ENCODE measurements at places on chromosomes 3 and 15. TPM values are rescaled to one million over a fixed set of nuclear protein-coding genes. Genes with fewer than 3 reads are reported as not detected.

The MINAR1 gene
- total RNA-seq, result 0.30 TPM

The PODXL2 gene
- total RNA-seq, result 2.2 TPM

The FNDC3B gene
- 153 TPM for total RNA-seq

The CLDN18 gene
- total RNA-seq, result 162 TPM

The CAV3 gene
- total RNA-seq, result not detected

GRCh38 chr3:138307899-138308298 is 21.8 kb downstream of the NME9 start:
- H3K4me3 ChIP-seq, result no peak overlapping the region
- no peak for DNase-seq

DNA sequence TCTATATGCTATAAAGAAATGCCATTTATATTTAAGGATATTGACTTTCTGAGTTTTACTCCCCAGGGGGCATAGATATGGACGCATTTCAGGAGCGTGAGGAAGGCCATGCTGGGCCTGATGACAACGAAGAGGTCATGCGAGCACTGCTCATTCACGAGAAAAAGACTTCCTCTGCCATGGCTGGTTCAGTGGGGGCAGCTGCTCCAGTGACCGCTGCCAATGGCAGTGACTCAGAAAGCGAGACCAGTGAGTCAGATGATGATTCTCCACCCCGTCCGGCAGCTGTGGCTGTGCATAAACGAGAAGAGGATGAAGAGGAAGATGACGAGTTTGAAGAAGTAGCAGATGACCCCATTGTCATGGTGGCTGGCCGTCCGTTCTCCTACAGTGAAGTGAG is 38.4 kb downstream of the GTF2E1 start:
- no peak overlapping the region for H3K27ac ChIP-seq
- no peaks in the 10 kb centered on the region for H3K27me3 ChIP-seq
- no peak for DNase-seq
- no peaks in the 10 kb centered on the region for H3K4me1 ChIP-seq

- DNase-seq, result no peak
- no peaks in the 10 kb centered on the region for H3K4me1 ChIP-seq
- H3K27me3 ChIP-seq, result no peaks in the 10 kb centered on the region
- no peak overlapping the region for H3K27ac ChIP-seq
- no peak overlapping the region for H3K4me3 ChIP-seq
Measured at GRCh38 chr3:168497741-168498140, 402.0 kb upstream of the GOLIM4 start.

DNA sequence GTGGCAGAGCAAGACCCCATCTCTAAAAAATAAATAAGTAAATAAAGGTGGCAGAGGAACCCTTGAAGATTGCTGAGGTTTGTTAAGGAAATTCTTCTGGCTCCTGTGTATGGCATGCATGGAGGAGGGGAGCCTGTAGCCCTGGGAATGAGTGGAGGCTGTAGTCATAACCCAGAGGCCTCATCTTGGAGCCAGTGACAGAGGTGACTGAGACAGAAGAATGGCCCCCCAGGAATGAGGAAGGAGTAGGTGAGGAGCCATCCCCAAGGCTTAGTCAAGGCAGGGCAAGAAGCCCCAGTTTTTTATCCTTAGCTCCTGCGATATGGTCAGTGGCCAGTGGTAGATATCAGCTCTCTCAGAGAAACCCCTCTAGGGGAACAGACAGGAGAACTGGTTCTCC is 46.5 kb downstream of the BSN start:
- no peak overlapping the region for H3K4me3 ChIP-seq
- no peaks in the 10 kb centered on the region for H3K27me3 ChIP-seq
- no peaks in the 10 kb centered on the region for H3K4me1 ChIP-seq

- H3K27ac ChIP-seq, result no peak overlapping the region
- H3K4me1 ChIP-seq, result no peaks in the 10 kb centered on the region
- DNase-seq, result no peak
Measured at GRCh38 chr3:153866901-153867300, 254.3 kb upstream of the ARHGEF26 start.

DNA sequence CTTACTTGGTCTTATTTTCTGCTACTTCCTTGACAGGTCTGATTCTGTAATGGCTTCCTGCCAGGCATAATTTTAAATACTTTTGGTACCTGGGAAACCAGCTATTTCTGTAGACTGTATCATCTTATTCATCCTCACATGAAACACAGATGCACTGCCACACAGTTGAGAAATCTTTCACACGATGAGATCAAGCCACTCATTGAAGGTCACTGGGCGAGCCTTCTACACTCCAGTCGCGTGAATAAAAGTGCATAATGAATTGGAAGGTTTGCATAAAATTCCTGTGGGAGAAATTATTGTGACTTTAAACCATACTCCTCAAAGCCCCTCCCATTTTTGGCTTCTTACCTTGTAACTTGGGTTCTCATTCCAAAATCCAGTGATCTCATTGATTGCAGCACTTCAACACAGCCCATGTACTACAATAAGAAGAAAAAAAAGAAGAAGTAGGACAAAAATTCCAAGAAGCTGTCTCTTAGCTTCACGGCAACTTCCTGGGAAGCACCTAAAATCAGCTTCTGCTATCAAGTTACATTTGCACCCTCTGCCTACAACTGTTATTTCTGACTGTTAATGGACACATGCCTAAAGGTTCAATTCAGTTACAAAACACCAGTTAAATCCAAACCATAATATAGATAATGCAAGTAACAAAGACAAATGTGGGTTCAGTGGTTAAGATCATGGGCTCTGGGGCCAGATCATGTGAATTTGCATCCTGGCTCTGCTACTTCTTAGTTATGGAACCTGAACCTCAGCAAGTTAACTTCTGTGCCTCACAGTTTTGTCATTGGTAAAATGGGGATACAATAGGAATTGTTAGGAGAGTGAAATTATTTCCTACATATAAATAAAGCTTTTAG is 39.0 kb downstream of the SHC4 start:
- no peaks in the 10 kb centered on the region for H3K27me3 ChIP-seq
- no peak overlapping the region for H3K4me3 ChIP-seq
- no peaks in the 10 kb centered on the region for H3K36me3 ChIP-seq
- H3K4me1 ChIP-seq, result no peaks in the 10 kb centered on the region
- no peak for DNase-seq

DNA sequence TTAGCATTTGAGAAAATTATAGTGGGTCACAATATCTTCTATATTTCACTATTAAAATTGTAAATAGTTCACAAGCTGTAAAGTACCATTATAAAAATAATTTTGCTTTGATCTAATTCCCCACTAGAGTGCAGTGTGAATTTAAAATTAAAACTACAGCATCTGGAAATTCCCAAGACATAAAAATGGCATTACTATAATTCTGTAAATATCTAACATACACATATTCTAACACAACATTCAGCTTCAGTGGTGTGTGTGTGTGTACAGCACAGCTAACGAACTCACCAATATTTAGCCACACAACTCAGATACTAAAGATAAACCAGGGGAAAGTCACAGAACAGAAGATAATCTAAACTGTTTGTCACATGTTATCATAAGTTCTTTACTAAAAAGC is 424.9 kb upstream of the ZNF385D start:
- H3K4me3 ChIP-seq, result no peak overlapping the region
- H3K36me3 ChIP-seq, result no peaks in the 10 kb centered on the region
- H3K27ac ChIP-seq, result no peak overlapping the region
- H3K27me3 ChIP-seq, result no peaks in the 10 kb centered on the region
- DNase-seq, result no peak

DNA sequence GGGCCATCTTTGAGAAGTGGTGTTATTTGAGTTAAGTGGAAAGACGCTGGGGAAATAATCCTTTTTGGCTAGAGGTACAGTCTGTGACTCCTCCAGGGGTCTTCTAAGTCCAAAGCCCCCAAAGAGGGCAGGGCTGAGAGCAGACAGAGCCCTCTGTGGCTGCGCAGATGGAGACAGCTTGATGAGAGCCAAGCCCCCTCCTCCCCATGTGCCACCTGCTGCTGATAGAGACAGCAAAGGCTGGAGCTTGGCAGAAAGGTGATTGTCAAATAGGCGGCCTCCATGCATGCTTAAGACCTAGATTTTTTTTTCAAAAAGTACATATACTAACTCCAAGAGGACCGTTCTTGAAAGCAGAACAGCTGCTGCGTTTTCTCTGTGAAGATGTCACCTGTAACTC is 72.4 kb downstream of the CRYGS start:
- no peak overlapping the region for H3K27ac ChIP-seq
- H3K36me3 ChIP-seq, result no peaks in the 10 kb centered on the region
- no peaks in the 10 kb centered on the region for H3K4me1 ChIP-seq
- no peak overlapping the region for H3K4me3 ChIP-seq

GRCh38 chr15:58420579-58421043 is 11.2 kb upstream of the LIPC start:
- H3K4me3 ChIP-seq, result no peak overlapping the region
- DNase-seq, result no peak
- no peaks in the 10 kb centered on the region for H3K27me3 ChIP-seq
- H3K27ac ChIP-seq, result no peak overlapping the region
- H3K36me3 ChIP-seq, result no peaks in the 10 kb centered on the region

- peak; percentile 55 for DNase-seq
- H3K36me3 ChIP-seq, result no peaks in the 10 kb centered on the region
- peaks cover 74% of the 10 kb centered on the region for H3K4me1 ChIP-seq
- no peaks in the 10 kb centered on the region for H3K27me3 ChIP-seq
- H3K4me3 ChIP-seq, result peak overlapping the region; percentile 80
- peak overlapping the region; percentile 93 for H3K27ac ChIP-seq
Measured at GRCh38 chr15:90004671-90005070, 3.5 kb downstream of the ZNF710 start.

DNA sequence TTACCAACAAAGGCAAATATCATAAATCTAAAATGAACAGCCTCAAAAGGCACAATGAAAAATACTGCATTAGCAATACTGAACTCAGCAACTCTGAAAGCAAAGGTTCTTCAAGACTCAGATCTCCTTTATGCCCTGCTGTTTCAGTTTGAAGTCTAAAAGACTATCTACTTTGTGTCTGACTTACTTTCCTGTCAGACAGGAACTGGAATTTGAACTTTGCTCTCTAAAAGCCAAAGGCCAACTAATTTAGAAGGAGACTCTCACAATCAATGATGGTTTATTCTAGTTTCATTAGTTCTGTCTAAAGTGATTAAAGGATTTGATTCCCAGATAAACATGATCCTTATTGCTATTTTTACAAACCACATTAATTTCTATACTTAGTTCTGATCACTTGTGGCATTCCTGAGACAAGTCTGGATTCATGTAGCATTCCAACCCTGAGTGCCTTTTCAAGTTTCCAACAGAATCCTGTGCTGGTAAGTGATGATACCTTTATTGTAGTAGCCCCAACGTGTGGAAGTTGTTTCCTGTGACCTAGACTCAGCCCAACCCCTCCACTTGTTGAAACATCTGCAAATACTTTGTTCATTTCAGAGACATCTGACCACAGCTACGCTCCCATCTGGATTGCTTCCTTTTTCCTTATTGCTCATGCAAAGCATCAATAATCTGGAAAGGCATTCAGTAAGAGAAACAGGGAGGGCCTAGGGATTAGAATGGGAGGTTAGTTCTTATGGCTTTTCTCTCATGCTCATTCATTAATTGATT is 14.9 kb upstream of the LEKR1 start:
- no peaks in the 10 kb centered on the region for H3K36me3 ChIP-seq
- DNase-seq, result no peak
- no peaks in the 10 kb centered on the region for H3K27me3 ChIP-seq
- peaks cover 18% of the 10 kb centered on the region for H3K4me1 ChIP-seq
- no peak overlapping the region for H3K27ac ChIP-seq

DNA sequence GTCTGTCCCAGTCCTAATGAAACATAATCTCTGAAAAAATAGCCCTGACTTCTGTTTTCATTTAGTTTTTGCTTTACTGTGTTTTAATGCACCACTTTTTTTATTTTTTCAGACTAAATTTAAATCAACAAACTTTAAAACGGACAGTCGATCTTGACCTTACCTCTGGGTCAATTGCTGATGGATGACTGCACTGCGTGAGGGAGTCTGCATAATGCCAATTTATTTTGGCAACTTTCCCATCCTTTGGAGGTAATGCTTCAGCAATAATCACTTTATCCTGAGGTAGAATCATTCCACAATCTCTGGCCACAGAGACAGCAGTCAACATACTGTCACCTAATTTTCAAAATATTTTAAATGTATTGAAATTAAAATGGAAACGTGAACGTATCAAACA is 32.5 kb upstream of the GP5 start:
- H3K4me1 ChIP-seq, result no peaks in the 10 kb centered on the region
- peaks cover 97% of the 10 kb centered on the region for H3K36me3 ChIP-seq
- DNase-seq, result no peak
- H3K27ac ChIP-seq, result no peak overlapping the region
- no peaks in the 10 kb centered on the region for H3K27me3 ChIP-seq

GRCh38 chr15:60507596-60508424 is 28.9 kb upstream of the ICE2 start:
- no peak overlapping the region for H3K4me3 ChIP-seq
- H3K27ac ChIP-seq, result no peak overlapping the region
- DNase-seq, result no peak
- peaks cover 54% of the 10 kb centered on the region for H3K36me3 ChIP-seq

Measured in lower lobe of right lung (tissue), 2 donors.